ENCODE measurements at places on chromosomes 3 and 15. TPM values are rescaled to one million over a fixed set of nuclear protein-coding genes. Genes with fewer than 3 reads are reported as not detected.

GCSAM gene
- total RNA-seq, result not detected

DLL4 gene
- total RNA-seq, result 5.5 TPM

C3orf20 gene
- not detected for total RNA-seq

PFKFB4 gene
- total RNA-seq, result 18.1 TPM

AADACL2 gene
- total RNA-seq, result not detected

LCTL gene
- 0.32 TPM for total RNA-seq

PRSS50 gene
- total RNA-seq, result not detected

ANO10 gene
- 54.0 TPM for total RNA-seq

GRCh38 chr3:71805691-71806090 is 20.7 kb upstream of the PROK2 start:
- no peak for DNase-seq

DNA sequence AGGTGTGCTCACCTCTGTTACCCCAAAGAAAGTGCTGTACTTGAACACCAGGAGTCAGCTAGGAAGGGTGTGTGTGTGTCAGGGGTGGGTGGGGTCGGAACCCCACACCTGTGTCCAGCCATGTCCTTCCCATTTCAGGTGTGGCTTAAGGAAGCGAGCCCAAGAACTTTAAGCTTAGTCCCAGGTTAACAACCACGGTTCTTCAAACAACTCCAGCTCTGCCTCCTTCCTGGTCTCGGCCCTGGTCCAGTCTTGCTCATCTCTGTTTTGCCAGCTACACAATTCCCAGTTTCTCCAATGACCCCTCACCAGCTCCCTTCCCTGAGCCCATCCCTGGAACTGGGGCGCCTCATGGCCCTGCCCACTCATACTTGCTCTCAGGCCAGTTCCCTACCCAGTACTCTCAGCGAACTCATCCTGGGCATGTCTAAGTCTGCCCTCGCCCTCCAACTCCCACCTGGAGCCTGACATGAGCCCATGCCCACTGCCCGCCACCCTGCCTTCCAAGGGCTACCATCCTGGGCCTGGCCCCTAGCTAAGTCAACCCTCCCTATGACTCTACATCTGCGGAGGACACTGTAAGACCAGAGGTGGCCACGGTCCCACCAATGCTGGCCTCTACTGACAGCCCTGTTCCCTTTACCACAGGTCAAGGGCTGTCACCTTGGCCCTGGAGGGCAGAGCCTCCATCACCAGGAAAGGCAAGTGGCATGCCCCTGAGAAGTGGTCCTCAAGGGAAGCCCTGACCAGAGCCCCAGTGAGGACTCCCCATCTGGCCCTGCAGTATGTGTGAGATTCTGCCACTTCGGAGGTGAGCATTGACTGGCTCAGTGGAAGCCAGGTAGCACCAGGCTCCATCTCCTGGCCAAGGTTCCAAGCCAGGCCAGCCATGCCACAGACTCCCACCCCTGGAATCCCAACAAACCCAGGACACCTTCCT is 9.2 kb downstream of the POC1A start:
- DNase-seq, result no peak

- DNase-seq, result peak; percentile 61
These were observed 48.8 kb downstream of the ABHD2 start for GRCh38 chr15:89136818-89137772.

- DNase-seq, result no peak
These were observed 247.1 kb upstream of the ST8SIA2 start for GRCh38 chr15:92146511-92147150.

DNA sequence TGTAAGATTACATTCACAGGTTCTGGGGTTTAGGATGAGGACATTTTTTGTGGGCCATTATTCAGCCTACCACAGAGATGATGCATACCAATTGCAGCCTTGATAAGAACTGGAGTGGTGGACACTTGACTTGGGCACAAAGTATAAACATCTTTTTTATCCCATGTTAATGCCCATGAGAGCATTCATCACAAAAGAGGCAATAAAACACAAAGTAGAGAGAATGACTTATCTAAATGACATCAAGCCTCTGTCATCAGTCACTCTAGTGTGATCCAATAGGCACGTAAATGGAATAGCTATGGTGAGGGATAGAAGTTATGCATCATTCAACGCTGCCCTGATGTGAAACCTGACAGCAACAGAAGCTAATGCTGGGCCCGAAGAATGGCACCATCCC is 25.8 kb downstream of the VEPH1 start:
- no peak for DNase-seq

DNA sequence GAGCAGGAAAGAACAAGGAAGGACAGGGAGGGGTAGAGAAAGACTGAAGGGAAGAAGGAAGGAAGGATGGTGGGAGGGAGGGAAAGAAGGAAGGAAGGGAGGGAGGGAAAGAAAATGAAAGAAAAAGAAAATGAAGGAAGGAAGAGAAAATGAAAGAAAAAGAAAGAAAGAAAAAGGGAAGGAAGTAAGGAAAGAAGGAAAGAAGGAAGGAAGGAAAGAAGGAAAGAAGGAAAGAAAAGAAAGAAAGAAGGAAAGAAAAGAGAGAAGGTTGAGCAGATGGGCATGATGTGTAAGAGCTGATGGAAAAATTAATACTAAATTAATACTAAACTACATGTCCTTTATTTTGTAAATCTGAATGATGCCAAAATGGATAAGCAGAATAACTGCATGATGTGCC is 418.3 kb upstream of the CDIN1 start:
- no peak for DNase-seq

DNA sequence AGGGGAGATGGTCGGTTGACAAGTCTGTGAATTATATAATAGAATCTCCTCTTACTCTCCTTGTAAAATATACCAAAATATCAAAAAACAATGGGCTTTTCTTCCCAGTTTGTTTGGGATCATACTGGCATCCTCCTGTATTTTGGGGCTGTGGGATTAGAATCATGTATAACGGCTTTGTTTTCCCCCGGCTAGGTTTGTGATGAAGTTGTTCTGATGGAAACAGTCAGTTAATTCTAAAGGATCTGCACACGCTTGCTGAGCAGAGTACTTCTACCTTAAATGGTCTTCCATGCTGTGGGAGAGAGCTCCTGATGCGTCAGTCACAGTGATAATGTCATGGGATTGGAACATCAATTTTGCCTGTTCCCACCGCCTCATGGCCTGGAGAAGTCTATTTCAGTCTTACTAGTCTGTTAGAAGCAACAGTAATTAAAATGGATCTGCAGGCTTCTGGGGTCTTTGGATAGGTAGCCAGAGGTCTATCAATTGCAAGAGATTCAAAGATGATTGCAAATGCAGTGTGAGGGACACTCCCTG is 81.3 kb downstream of the ITPR1 start:
- DNase-seq, result no peak

DNA sequence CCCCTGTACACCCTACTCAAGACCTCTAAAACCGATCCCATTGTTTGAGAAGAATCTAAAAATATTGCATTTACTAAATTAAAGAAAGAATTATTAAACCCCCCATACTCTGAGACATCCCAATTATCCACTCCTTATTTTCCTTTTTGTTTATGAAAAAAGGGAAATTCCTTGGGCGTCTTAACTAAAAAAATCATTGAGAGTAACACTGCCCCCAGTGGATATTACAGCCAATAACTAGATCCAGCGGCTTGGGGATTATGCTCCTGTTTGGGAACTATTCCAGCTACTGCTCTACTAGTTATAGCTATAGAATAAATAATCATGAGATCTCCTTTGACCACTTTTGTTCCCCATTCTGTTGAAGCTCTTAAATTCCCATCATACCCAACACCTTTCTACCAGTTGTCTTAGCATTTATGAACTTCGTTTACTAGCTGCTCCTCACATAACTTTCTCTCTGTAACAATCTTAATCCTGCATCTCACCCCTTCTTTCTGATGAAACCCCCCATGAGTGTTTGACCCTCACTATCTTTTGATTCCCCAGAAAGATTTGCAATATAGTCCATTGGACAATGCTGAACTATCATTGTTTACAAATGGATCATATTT is 12.7 kb upstream of the CFAP91 start:
- DNase-seq, result peak; percentile 38

DNA sequence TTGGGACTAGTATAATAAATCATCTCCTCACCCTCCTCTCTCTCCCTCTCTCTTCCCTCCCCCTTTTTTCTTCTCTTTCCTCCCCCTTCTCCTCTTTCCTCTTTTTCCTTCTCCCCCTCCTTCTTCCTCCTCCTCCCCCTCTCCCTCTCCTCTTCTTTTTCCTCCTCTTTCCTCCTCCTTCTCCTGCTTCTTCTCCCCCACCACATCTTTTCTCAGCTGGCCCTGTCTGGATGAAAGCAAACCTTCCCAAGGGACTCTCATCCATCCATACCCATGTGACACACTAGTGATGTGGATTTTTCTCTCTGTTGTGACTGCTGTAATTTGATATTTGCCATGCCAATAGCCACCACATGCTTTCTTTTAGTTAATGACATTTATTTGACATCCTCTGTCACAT is 127.2 kb downstream of the EBLN2 start:
- no peak for DNase-seq

- no peak for DNase-seq
These were observed 60.9 kb downstream of the RPLP1 start for GRCh38 chr15:69513450-69513960.

DNA sequence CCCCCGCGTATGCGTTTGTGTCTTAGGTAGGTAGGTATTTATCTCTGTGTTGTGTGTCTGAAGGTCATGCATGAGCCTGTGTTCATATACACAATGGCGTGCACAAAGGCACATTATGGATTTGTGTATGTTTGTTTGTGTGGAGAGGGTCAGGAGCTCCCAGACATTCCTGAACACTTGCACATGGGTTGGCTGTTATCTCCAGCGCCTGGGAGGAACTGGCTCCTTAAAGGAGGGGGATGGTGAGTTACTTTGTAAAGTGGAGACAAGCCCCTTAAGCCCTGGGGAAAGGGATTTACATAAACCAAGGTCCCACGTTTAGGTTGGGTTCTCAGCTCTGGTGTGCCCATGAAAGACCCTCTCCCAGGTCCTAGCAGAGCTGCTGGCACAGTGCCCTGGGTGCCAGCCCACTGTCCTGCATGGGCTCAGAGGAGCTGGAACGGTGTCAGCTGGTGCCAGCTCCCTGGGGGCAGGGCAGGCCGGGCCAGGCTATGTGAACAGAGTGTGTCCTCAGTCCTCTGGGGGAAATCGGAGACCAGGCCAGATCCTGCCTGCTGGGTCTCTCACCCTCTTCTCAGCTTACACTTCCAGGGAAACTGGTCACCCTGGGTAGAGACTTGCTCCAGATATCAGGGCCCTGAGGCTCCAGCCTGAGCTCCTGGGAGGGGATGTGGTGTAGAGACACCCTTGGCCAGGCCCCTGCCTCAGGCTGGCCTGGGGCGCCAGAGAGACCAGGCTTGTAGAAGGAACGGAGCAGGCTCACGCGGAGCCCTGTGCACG is 25.1 kb downstream of the SNX33 start:
- DNase-seq, result peak; percentile 90

DNA sequence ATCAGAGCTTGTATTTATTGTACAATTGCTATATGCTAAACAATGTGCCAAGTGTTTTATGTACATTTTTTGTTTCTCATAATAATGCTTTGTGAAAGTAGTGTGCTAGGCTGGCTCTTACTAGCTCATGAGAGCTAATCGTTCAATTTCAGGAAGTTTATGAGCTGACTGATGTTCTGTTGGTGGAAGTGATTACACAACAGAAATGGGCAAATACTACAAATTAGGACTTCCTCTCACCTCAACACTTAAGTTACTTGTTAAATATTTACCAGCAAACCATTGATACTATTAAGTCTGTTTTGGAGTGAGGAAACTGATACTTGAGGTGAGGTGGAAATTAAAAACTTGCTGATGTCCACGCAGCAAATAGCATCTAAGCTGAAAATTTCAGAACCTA is 32.3 kb downstream of the SLC9C1 start:
- DNase-seq, result no peak

Measured in fibroblast of villous mesenchyme (primary cell).